ENCODE measurements at places on chromosomes 2 and 18.

- no peak for DNase-seq
Observed at GRCh38 chr2:181570833-181571661, 85.9 kb downstream of the CERKL start.

DNA sequence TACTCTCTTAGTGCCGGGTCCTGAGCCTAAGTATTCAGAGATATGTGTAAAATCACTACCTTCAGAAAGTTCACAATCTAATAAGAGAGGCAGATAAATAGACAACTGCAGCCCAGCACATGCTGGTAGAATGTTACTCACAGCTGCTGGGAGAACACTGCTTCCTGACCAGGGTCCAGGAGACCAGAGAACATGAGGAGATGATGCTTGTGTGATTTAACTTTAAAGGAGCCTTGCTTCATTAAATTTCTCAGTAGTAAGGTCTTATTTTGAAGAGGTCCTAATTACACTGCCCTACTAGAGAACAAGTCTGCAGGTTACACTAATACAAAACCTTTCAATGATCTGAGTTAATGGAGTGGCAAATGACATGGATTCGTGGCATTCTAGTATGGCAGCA is 209.9 kb upstream of the TRIB2 start:
- DNase-seq: no peak

- no peak for DNase-seq
Observed at GRCh38 chr2:167100506-167100905, 212.2 kb downstream of the XIRP2 start.

DNA sequence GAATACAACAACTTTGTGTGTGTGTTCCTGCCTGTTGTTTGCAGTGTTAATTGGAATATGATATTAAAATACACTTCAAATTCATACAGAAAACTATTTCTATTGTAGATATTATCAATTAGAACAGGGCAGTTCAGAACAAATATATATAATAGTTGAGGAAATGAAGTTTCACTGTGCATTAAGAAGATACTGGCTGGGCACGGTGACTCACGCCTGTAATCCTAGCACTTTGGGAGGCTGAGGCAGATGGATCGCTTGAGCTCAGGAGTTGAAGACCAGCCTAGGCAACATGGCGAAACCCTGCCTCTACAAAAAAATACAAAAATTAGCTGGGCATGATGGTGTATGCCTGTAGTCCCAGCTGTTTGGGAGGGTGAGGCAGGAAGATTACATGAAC is 79.3 kb downstream of the ASAP2 start:
- no peak for DNase-seq

DNA sequence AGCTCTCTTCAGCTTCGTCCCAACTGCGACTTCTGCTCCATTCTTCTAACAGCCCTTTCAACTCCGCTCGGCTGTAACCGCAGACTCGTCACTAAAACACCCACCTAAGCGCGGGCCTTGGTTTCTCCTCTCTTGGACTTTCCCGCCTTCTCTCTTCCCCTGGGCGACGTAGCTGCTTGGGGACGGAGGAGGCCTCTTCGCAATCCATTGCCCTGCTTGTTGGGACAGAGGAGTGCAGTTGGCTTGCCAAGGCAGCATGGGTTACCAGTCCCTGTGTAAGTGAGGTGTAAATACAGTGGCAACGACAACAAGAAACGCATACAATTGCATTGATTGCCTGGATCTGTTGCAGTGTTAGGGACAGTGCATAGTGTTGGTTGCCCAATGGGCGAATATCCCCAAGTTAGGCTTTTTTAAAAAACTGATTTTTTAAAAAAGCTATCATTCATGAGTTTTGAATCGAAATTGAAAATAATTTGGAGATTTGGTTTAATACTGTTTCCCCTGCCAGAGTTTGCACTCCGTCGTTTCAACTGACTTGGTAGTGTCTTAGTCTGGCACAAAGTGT is 484 bp upstream of the DARS1 start:
- no peak for DNase-seq

- no peak for DNase-seq
Observed at GRCh38 chr2:40401896-40402295, 50.0 kb downstream of the SLC8A1 start.

DNA sequence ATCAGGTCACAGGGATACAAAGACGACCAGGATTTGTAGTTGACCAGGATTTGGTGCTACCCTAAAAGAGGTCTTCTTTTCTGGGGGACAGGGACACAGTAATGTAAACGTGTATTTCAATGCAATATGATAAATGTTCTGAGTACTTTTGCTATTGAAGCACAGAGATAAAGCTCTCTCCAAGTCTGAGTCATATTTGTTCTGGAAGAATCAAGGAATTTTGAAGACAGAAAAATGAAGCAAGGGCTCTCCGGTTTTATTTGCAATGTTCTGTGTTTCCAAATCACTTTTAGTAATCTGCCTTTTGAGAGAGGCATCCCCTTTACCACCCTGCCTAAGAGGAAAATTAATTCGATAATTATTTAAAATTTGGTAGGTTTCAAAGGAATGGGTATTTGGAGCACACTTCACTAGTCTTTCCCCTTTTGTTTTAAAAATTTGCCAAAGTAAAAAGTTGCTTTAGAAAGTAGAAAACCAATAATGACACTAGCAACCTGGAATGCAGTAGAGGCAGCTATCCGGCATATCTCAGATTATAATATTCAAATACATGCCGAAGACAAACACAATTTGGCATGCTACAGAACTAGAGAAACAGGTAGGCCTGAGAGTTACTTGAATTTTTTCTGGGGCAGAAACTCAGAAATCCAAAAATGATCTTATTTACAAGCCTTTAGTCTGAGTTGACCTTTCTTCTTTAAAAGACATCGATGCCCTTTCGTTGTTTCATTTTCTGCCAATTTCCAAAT is 82.7 kb downstream of the MREG start:
- DNase-seq: no peak

DNA sequence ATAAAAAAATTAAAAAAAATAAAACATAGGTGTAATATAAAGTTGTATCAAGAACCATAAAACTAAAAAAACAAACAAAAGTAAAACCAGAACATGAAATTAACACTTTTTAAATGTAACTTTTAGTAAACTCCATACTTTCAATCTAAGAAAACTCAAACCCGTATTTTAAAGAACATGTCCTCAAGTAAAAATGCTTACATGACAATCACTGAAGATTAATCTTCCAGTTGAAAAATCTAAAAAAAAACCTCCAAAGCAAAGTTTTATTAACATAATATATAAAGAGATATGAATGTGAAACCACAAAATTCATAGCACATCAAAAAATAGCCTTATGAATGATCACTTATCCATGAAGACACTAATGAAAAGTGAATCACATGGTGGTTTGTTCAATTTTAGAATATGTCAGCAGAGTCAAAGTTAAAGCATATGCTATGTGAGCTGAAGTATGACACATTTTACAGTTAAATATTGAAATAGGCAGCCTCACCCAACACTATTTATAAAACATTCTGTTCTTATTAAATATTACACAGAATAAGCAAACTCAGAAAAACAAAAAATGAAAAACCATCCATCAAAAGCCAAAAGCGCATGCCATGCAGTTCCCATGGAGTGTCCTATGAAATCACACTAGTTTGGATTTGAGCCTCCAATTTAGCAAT is 23.1 kb upstream of the CHAC2 start:
- DNase-seq: no peak

All from tibial artery (tissue), 4 donors.